DMS53 (cell line): ENCODE measurements at places on chromosomes 3 and 15.

DNA sequence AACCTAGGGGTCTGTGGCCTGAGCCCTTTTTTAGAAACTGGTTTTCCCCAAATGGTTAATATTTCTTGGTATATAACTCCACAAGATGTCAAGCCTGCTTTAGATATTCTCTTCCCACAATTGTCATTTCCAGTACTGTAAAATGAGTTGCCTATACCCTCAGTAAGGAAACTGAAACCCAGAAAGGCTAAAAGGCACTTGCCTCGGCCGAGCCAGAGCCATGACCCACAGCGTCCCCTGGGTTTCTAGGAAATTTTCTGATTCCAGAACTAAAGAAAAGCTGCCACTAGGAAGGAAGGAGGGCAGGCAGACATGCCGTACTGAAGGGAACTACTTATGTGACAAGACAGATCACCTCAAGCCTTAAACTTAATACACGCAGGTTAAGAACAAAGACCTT is 59.1 kb downstream of the ATP8B4 start:
- no peak for DNase-seq

GRCh38 chr3:50390508-50391224 is 31.3 kb upstream of the TMEM115 start:
- peak; percentile 62 for DNase-seq

DNA sequence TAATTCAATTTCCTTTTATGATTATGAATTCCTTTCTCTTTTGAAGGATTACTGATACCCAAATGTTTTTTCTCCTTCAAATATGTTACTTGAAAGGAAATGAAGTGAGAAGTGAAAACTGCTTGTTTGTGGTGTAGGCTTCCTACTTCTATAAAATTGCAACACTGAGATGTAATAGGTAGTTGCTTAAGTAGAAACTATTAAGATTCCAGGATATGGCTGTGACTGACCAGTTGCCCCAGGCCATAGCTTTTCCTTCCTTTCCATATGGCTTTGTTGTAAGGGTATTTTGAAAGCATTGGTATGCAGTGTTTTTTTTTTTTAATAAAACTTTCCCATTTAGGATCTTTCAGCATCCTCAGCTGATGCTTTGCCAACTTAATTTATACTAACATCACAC is 28.5 kb downstream of the DNAJC13 start:
- no peak for DNase-seq

- no peak for DNase-seq
These were observed 109.2 kb upstream of the STT3B start for GRCh38 chr3:31423482-31423881.

DNA sequence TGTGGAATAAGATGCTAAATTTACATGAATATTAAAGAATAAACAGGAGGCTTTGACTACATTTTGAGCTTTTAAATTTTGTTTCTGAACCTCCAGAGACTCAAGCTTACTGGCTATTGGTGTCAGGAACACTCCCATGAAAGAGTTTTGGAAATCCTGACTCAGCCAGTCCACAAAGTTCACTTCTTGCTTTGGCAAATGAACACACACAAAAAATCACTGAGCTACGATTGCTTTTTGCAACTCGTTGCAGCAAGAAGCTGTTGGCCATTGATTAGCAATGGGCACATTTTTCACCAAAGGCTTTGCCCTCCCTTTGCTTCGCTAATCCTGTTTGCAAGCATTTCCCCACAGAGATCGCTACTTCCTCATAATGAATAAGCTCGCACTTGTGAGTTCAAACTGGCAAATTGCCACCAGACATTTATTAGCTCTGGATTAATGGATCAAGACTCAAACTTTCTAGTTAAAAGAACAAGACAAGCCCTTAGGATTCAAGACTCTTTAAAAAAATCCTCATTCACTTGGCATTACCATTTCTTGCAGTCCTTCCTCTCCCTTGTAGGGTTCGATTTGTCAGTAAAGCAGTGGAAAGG is 343.2 kb upstream of the ONECUT1 start:
- no peak for DNase-seq

- no peak for DNase-seq
These were observed 206.0 kb downstream of the DIPK2A start for GRCh38 chr3:144177649-144178048.

GRCh38 chr3:33704891-33705290 is 13.2 kb downstream of the CLASP2 start:
- no peak for DNase-seq

GRCh38 chr15:66069751-66070150 is 183.8 kb downstream of the MEGF11 start:
- no peak for DNase-seq

DNA sequence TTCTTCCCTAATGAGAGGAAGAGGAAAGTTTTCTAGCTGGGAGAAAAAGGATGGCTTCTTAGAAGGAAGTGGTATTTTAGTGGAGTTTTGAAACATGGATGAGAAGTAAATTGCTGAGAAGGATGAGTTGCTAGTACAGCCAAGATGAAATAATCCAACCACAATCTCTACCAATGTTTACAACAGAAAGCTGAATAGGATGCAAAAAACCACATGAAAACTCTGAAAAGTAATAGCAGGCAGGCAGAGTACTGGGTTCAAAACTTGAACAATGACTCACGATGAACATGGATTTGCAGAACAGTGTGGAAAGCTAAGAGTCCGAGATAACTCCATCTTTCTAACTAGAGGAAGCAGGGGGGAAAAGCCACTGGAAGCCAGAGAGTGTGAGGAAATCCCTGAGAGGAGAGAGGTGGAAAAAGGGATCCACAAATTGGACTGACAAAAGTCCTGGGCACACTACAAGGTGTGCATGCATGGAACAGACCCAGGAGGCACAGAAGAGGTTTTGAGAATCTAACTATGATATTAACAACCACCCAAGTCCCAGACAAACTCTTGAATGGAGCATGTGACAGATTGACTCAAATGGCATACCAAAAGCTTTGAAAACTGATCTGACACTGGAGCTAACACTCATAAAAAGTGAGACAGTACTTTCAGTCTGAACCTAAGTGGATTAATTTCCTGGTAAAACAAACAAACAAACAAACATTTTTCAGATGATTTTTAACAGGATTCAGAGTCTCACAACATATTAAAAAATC is 76.7 kb downstream of the ST6GAL1 start:
- no peak for DNase-seq

- DNase-seq: no peak
These were observed 155.3 kb downstream of the ATP10A start for GRCh38 chr15:25707656-25708365.

- DNase-seq: no peak
These were observed 26.9 kb upstream of the TPM1 start for GRCh38 chr15:63015618-63016017.

- DNase-seq: no peak
These were observed 25.3 kb downstream of the EPHB3 start for GRCh38 chr3:184586851-184587250.

DNA sequence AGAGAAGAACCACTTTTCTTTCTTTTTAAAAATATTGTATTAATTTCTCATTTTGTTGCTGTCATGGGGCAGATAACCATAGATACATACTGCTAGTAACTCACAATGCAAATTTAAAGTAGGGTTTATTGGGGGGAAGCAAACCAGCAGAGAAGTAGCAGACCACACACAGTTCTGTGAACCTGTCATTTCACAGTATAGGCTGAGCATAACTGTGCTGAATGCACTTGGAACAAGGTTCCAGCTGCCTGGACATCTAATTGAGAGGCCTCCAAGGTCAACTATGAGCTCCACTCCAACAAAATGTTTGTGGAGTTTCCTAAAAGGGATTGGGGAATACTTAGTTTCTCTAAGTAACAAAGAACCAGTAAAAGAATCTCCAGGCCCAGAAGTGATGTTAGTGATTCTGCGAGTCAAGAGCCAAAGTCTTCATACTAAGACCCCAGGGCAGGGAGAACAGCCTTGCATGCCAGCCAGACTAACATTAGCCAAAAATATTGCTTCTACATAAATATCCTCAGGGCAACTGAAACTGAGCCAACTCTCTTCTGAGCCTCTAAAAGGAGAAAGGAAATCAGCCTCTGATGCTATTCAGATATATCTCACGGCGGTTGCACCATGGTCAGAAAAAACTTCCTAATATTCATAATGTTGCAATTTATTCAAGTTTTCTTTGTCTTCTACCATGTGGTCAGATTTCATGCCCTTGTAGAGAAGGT is 856.4 kb upstream of the ALCAM start:
- no peak for DNase-seq

DNA sequence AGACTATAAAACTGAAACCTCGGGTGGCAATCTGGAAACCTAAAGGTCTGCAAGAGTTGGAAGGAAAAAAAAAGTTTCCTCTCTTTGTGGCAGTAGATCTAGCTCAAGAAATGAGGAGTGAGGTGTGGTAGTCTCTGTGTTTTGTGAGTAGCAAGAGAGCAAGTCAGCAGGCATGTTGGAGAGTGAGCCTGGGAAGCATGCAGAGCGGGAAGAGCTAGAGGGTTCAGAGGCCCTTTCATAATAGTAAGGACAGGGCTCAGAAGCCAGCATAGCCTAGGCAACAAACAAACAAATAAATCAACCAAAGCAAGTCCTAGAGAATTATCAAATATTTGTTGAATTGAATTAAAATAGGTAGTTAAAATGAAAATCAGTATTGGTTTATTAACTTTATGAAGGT is 189.7 kb upstream of the CBLB start:
- DNase-seq: peak; percentile 5

DNA sequence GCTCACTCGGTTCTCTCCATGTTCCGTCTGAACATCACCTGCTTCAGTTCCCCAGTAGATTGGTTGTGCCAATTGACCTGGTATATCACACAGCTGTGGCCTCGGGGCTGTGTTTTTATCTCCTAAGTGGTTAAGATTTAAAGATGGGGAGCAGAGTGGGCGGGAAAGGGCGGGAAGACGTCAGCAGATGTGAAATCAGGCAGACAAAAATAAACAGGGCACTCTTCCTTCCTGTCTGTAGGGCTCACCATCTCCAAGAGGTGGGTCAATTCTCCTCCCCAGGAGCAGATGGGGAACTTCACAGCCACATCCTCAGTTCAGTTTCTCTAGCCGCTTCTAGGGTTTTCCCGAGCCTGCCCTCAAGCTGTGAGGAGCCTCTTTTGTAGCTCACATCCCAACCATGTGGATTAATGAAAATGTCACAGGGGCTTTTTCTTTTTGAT is 26.8 kb upstream of the LIMD1 start:
- no peak for DNase-seq

DNA sequence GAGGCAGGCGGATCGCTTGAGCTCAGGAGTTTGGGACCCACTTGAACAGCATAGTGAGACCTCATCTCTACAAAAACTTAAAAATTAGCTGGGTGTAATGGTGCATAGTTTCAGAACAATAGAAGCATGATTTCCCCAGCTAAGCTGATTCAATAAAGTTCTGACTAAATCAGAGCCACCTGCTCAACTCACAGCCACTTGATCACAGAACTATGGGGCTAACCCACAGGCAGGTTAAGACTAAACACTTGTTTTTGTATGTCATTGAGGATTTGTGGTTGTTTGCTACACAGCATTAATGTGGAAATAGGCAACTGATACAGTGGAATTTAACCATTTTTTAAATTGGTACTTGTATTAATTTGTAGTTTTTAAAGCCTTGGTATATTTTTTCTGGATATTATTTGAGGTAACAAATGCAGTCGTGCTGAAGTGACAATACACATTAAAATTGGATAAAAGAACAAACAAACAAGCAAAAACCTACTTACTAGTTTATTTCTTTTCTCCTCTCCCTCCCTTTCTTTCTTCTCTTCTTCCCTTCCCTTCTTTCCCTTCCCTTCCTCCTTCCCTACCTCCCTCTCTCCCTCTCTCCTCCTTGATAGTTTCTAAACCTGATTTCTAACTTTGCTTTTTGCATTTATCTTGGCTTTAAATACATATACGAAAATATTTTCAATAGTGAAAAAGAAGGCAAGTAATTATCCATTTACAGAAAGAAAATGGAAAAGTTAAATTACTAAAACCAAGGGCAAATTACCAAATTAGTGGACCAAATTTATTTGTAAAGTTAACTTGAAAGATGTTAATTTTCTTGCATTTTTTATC is 32.1 kb downstream of the OXSM start:
- no peak for DNase-seq

- no peak for DNase-seq
These were observed 135.0 kb upstream of the FAM3D start for GRCh38 chr3:58801541-58801940.

GRCh38 chr3:43086460-43087165 is 19.3 kb downstream of the POMGNT2 start:
- no peak for DNase-seq

GRCh38 chr3:57696801-57697321 is 4.0 kb upstream of the DENND6A start:
- DNase-seq: peak; percentile 0

DNA sequence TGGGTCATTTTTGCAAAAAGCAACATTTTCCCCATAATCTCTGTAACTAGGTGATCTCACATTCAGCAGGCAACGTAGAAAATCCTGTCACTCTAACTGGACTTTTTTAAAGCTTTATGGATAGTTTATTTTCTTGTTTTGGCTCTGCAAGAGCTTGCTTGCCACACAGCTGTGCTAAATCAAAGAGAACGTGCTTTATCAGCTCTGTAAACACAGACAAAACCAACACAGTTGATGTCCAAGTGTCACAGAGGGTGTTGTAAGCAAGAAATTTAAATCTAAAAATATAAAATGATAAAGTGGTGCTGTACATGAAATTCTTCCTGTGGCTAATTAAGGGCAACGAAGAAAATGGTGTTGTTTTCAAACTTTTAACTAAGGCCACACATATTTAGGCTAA is 97.5 kb upstream of the STAC start:
- DNase-seq: peak; percentile 6

GRCh38 chr3:186989429-186989828 is 59.1 kb downstream of the ST6GAL1 start:
- no peak for DNase-seq

GRCh38 chr3:47961815-47962606 is 54.2 kb downstream of the MAP4 start:
- DNase-seq: no peak

- DNase-seq: no peak
These were observed 34.7 kb downstream of the MAP3K13 start for GRCh38 chr3:185397676-185398075.

DNA sequence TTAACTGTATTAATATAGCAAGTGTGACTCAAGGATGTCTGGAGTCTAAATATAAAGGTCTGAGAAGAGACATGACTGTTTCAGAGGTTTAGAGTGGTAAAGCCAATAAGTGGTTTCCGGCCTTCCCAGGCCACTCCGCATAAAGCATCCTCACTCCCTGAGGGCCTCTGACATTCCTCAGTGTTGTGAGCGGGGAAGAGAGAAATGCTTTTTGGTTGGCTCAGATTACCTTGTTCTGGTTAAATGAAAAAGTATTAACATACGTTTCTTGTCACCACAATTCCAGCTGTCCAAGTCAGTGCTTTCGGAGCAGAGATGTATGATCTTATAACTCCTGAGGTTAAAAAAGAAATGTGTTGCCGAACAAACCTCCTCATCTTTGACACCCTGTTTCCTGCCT is 103.8 kb downstream of the RBMS3 start:
- DNase-seq: no peak

- DNase-seq: peak; percentile 31
These were observed 18.5 kb downstream of the RPL32 start for GRCh38 chr3:12822725-12823373.

DNA sequence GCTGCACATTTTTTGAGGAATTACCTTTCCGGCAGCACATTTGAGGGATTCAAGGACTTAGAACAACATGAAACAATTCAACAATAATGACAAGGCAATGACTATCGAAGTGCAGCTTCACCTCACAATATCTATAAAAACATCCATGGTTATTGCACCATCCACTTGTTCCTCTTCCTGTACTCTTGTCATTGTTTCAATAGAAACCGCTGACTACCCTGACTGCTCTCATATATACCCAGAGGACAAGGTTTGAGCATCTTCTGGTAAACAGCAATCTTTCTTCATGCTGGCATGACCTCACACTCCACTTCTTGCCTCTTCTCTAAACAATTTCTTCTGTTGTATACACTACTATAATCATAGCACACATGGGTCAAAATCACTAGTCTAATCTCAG is 864.9 kb downstream of the FHIT start:
- DNase-seq: no peak
